ENCODE measurements at places on chromosomes 16 and 17.

GRCh38 chr17:8118769-8119580 lies 661 bp upstream of the ALOXE3 start:
- no peak for DNase-seq

GRCh38 chr16:34802848-34803599 lies 1343.6 kb downstream of the TP53TG3F start:
- DNase-seq, result no peak

DNA sequence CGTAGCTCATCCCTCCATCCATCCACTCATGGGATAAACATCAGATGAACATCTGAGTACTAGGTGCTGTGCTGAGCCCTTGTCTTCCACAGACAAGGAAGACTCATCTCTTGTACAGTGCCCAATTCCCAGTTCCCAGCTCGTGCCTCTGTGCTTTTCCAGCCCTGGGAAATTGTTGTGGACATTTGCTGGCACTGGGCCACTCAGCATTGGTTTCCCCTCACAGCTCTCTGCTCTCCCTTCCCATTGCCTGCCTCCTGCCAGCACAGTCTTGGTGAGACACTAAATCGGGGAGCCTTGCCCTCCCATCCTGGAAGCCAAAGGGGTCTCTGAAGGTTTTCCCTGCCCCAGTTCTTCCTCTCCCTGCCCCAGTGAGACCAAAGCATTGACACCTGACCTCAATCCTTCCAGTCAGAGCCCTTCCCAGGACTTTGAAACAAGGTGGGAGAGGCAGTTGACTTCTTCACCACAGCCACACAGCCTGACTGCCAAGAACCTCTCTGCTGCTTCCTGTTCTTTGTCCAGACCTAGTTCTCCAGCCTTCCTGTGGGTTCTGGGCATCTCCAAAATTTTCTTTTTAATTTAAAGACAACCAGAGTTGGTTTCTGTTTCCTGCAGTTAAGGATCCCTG lies 50.2 kb downstream of the WSB1 start:
- no peak for DNase-seq

DNA sequence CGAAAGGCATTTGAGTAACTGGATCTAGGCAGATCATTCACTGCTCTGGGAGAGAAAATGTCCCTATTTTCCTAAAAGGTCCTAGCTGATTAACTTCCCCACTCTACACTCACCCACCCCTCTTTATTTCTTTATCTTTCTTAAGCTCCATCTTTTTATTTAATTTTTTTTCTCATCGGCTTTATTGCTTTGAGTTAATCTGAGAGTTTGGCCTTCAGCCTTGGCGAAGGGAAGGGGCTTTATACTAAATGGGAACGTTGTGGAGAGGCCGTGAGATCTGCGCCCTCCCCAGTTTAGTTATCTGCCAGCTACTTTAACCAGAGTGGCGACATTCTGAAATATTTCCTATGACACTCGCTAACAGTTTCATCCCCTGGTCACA lies 882 bp upstream of the TOX3 start:
- no peak for DNase-seq

GRCh38 chr16:89569506-89570341 lies 5.8 kb upstream of the CPNE7 start:
- DNase-seq, result no peak

GRCh38 chr17:5557485-5557884 lies 26.8 kb downstream of the NLRP1 start:
- no peak for DNase-seq

DNA sequence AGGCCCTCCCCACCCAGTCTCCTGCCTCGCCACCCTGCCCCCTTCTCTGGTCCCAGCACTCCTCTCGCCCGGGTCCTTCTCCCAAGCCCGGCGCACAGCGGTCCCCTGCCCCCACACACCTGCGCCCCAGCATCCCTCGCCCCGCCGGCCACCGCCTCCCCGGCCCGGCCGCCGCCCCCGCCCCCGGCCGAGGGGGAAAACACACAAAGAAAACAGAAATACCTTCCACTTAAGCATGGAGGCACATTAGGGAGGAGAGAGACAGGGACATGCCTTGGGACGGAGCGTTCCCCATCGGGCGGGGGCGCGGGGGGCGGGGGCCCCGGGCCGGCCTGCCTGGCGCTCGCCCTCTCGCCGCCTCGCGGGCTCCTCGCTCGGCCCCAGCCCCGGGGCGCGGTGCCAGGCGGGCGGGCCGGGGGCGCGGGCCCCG lies 326 bp downstream of the SRCIN1 start:
- no peak for DNase-seq

DNA sequence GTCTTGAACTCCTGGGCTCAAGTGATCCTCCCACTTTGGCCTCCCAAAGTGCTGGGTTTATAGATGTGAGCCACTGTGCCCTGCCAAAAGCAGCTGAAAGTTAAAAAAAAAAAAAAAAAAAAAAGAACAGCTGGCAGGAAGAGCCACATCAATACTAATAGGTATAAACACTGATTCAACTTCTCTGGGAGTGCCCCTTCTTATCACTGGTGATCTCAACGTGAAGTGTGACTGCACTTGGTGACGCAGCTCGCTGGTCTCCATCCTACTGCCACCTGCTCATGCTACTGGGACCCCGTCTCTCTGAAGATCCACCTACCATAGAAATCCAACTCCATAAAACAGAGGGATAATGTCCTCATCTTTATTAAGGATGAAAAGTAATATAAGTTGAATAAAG lies 40.8 kb downstream of the RNF157 start:
- DNase-seq, result no peak

DNA sequence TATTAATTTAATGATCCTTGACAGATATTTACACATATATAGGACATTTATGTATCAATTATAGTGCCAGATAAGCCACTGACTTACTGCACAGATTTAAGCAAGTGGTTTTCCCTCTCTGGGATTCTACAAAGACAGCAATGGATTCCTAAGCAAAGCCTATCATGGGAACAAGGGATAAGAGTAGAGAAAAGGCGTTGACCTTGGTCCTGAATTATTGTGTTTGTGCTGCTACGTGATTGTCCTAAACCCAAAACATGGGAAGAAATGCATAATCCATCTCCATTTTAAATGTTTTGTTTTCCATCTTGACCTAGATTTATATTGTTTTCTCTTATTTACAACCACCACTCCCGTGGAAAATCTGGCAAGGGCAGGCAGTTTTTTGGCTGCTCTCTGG lies 14.0 kb downstream of the SLFN11 start:
- no peak for DNase-seq

DNA sequence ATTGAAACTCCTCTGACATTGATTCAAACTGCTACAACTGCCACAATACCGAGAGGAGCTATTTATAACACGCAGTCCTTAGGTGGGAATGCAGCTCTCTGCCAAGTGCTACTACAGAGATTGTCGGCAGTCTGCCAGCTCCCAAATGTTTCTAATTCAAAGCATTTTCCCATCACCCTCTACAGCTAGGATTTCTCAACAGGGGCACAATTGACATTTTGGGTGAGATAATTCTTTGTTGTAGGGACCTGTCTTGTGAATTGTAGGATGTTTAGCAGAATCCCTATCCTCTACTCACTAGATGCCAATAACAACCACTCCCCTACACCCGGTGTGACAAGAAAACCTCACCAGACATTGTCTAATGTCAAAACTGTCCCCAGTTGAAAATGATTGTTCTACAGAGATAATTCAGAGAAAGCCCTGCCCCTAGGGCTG lies 7.8 kb upstream of the N4BP1 start:
- DNase-seq, result no peak

All from iPS DF 6.9 (cell line).